ENCODE measurements at places on chromosomes 13 and 19.

DNA sequence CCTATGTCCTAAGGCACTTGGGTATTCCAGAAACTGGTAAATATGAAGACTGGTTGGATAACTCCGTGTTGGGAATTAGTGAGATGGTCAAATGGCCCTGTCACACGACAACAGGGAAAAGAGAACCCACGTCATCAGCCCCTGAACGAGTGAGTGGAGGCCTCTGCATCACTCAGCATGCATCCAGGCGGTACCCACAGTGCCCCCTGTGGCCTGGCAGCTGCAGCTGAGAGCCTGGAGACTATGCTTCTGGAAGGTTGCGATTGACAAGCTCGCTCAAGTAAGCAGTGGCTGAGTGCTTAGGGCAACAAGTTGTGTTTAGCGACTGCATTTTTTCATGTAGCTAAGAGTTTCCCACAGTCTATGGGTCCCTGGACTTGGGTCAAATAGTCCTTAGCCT, 55.9 kb downstream of the COL4A2 start:
- DNase-seq: no peak

- no peak for DNase-seq
These were observed 3.0 kb upstream of the ZNF628 start for GRCh38 chr19:55473225-55474012.

DNA sequence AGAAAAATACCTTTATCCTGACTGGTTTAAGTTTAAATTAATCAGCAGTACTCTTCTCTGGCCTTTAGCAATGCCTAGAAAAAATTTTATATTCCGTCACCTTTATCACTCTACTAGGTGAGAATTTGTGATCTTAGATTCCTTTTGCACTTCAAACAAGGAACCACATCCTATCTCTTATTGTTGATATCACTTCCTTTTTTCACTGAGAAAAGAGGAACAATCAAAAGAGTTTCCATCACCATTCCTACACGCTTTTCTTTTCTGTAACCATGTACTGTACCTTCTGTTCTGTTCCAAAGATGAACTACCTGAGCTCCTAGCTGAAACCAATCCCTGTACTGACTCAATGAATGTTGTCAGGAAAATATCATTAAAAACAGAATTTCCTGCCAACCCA, 1379.0 kb upstream of the MIR17HG start:
- DNase-seq: no peak

DNA sequence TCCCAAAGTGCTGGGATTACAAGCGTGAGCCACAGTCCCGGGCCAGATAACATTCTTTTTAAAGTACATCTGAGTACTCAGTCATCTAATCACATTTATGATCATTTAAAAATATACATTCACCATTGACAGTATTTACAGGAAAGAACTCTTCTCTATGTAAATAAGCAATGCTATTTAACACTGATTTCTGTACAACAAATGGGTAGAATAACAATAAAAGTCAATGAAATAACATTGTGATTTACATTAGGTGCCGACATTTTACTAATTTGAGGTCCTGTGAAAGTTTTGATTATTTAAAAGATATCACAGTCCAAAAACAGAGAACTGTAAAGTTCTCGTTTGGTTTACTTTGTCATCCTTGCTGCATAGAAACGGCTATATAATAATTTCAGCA, 1763.7 kb downstream of the SLITRK1 start:
- no peak for DNase-seq

DNA sequence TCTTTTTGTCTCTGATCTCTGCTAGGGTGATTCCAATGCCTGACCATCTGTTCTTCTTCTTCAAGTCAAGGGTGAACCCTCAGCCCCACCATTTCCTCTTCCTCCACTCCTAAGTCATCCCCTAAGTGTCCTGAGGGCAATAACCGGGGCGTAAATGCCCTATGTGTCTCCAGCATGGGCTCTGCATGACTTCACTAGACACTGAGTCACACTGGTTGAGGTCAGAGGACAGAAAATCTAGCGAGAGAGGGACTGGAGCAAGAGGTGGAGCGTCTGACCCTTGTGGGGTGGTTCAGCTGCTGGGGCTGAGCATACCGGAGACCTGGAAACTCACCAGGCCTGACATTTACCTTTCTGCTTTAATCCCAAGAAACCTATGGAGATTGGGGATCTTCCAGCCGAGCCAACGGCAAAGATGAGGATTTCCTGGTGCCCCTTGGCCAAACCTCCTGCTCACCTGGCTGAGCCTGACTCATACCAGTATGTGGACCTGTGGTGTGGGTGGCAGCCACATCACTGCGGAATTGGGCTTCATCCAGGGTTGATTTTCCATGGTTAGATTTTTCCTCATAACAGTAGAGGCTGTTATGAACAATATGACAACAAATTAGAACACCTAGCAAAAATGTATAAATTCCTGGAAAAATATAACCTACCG, 26.9 kb downstream of the SCGB2B2 start:
- no peak for DNase-seq

DNA sequence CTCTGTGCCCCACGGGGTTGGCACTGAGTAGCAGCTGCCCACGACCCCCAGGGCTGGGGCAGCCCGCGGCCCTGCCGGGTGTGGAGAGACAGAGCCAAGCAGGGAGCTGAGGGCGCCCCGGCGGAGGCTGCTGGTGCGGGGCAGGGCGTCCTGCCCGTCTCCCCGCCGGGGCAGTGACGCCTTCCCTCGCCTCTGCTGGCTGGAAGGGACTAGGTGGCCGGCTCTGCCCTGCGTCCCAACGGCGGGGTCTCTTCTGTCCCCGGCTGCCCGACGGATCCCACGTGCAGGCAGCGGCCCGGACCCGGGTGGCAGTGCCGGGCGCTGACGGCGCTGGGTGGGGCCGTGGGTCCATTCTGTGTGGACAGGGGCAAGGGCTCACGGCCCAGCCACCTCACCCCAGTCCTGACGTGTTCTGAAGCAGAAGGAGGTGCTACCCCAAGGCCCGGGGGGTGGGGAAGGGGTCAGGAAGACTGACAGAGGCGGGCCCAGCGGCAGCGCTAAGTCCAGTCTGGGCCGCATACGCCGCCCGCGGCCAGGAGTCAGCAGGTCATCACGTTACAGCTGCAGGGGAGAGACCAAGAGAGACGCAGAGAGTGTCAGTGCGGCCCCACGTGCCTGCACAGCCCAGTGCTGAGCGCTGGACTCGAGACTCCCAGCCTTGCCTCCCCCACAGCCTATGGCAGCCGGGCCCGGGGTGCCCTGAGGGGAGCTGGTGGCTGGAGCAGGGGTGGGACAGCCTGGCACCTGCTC, 15.1 kb upstream of the PLPP2 start:
- DNase-seq: no peak

DNA sequence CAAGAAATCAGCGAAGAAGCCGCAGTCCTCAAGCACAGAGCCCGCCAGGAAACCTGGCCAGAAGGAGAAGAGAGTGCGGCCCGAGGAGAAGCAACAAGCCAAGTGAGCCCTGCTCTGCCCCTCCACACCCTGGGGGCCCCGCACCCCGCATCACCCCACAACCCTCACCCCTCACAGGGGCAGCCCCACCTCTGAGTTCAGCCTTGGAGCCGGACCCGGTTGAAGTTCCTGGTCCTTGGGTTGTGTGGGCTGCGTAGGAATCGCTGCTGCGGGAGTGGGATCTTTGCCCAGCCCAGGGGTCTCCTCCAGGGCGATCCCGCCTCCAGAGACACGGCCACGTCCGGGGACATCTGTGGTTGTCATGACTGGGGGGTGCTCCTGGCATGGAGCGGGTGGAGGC, 22.0 kb downstream of the PLIN4 start:
- DNase-seq: no peak

GRCh38 chr13:111874981-111875380, 192.0 kb upstream of the SOX1 start:
- no peak for DNase-seq

DNA sequence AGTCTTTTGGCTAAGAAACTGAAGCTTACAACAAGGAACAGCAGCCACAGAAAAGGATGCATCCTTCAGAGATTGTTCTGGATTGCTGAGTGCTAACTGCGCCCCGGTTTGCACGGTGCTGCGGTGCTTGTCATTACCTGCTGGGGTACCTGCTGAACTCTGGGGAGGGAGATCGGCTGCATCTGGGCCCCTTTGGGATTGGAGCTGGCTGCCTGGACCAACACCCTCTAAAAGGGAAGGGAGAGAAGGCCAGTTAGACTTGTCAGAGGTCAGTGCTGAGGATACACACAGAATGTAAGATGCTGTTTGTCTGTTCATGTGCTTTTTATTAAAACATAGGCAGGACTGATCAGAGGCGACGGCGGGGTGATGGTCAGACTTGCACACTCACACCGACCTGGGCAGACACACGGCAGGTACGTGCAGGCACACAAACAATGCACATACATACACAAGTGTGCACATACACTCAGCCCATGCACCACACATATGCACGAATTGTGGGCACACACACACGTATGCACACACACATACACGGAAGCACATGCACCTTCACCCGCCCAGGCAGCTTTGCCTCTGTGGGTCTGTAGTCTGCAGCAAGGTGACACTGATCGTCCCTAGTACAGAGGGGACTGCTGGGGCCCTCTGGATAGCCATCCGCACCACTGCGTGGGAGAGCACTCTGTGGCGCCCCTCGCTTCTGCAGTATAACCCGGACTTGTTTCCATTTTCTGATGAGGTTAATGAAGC, 66.1 kb downstream of the RFX2 start:
- DNase-seq: no peak

DNA sequence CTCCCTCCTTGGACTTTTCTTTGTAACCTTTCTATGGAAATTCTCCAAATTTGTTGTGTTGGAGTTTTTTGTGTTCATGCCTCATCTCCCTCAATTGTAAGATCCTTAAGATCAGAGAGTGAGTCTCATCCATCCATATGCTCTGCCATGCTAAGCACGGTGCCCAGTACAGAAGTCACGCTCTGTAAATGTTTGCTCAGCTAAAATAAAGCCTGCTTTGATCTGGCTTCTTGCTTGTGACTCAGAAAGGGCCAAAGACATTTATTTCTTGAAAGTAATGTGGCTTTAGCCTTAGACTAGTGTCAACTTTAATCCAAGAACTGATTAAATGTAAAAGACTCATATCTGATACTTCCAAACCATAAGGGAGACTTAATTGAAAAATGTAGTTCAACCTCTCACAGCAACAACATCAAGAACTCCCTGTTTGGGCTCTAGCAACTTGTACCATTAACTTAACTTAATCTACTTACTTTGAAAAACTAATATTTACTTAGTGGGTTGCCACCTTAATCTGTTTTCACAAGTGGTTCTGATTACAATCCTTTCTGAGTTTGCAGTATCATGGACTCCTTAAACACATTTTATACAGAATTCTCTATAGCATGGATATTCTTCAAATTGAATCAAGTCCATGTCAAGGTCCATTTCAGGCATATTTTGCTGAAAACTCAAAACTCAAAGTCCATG, 100.2 kb downstream of the KL start:
- no peak for DNase-seq

GRCh38 chr19:12788682-12789097, 2.6 kb upstream of the JUNB start:
- no peak for DNase-seq

DNA sequence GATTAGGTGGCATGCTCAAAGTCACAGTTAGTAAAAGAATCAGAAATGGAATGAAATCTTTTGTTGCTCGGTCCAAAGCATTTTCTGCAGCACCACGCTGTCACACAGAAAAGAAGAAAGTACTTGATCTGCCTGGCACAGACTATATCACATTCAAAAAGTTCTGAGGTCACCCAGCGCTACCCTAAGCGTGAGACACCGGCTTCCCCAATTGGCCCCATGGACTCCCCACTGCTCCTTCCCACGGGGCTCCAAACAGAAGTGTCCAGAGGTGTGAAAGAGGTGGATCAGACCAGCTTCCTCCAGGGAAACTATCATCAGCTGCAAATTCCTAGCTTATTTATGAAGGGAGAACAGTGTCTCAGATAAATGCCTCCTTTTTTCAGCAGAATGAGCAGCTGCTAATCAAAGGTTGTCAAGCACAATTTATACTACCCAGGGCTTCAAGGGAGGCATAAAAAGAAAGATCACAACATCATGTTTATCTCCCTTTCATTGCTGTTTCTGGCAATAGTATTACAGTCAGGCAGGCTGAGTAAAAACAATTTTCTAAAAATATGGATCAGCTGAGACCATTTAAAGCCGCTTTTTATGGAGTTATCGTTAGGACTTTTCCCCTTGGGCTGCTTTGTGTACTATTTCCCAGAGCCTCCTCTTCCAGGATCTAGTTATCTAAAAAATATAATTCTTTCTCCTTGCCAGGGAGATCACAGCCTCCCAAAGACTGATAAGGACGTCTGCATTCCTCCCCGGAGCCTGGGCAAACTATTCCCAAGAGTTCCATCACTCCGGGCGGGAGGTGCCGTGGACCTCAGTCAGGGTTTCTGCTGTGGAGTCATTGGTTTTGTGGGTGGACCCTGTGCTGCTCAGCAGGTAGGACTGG, 208.0 kb downstream of the LHFPL6 start:
- no peak for DNase-seq

All from stimulated activated CD4-positive, alpha-beta T cell treated with anti-CD3 and anti-CD28 coated beads, Interleukin-1b, Interleukin-23, amount 100 ng/mL, for 1 hour (primary cell).